ENCODE measurements at places on chromosomes 7 and 10. TPM values are rescaled to one million over a fixed set of nuclear protein-coding genes. Genes with fewer than 3 reads are reported as not detected.
A peak's percentile ranks its signal among the peaks of the same experiment; 100 is the strongest.

GRCh38 chr7:4159154-4159501, 523.0 kb upstream of the FOXK1 start:
- no peak for DNase-seq

DNA sequence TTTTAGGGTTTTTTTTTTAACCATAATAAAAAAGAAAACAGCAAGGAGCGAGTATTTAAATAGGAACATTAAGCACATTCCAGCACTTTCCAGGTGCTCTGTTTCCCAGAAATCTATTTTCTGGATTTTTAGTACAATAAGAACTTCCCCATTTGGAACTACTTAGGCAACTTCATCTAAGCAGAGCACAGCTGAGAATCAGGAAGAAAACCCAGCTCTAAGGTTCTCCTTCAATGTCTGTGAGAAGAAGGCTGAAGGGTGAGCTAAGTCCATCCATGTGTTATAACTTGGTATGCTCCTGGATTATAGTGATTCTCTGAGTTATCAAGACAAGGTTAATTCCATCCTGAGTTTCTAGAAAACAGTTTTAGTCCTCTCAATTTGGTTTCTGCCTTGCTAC, 181.9 kb downstream of the CYP26A1 start:
- DNase-seq = no peak

GRCh38 chr10:131231965-131232541, 79.5 kb downstream of the TCERG1L start:
- no peak for DNase-seq

GRCh38 chr10:17029581-17030271, 99.9 kb downstream of the CUBN start:
- peak; percentile 85 for DNase-seq

GRCh38 chr10:69049566-69049961, 38.3 kb upstream of the SRGN start:
- no peak for DNase-seq

DNA sequence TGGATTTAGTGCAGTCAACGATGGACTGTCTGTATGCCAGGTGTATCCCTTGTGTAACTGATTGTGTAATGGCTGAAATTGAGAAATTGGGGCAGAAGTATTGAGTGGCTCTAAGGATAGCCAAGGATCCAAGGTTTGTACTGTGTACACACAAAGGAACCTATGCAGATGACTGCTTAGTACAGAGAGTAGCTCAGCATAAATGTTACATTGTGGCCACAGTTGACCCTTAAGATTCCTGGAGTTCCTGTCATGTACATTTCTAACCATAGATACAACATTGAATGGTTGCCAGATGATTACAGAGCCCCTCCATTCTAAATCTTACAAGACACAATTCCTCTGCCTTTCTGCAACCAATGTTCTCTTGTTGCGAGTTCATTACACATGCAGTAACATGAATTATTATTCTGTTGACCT, 25.3 kb downstream of the CCDC126 start:
- no peak for DNase-seq

GRCh38 chr10:102801978-102802377, 35.2 kb downstream of the CYP17A1 start:
- no peak for DNase-seq

DNA sequence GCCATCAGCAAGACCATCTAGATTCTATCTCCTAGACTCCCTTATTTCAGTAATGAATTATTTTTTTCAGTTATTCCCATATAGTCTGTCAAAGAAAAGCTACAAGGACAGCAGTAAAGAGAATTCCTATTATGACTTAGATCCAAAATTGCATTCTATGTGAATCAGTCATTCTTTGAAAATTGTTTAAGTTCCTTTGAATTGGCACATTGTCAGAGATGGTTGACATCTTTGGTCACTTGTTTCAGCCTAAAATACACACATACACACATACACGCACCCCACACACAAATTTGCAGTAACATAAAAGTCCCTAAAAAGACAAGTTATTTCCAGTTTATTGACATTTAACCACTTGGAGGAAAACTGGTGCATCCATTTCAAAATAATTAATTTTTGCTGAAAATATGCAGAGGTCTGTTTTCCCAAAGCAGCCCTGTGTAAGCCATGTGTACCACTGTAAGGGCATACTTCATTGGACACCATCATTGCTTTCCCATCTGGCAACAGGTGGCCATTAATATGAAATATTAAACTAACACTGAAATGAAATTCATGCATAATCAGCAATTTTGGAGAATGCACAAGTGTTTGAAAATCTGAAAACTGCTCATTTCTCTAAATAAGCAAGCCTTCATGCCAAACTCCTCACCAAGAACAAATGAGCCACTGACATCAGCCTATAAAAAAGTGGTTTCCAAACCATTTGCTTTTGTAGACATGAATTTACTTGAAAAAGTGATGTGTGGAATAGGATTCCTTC, 121.7 kb upstream of the COL1A2 start:
- DNase-seq = no peak

DNA sequence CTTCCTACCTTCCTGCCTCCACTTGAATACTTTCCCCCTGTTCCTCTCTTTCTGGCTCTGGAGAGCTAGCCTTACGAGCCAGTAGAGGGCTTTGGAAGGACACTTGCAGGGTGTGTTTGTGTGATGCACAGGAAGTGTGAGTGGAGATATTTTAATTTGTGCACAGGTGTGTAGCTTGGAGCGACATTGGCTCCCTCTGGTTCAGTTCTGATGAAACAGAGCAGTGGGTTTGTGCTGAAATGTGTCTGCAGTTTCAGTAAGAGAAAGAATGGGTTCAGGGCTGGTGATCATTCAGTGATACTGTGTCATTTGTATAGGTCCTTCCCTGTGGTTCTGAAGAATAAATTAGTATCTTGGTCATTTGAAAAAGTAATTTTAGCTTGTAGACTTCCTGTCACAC, 86.9 kb downstream of the SND1 start:
- DNase-seq = no peak

DNA sequence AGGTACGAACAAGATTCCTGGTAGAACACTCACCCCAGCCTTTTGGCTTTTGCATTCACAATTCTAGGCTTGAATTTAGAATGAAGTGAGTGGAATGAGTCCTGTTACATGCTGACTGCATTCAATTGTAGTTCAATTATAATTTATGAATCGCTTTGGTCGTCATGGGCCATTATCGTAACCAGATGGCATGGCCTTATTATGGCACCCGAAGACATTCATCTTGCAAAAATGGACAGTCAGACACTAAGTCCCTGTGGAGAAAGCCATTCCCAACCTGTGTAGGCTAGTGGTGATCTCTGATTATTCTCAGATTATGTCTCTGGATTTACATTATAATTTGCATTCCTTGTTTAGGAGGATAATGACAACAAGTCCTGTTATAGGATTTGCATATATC, 292.4 kb upstream of the NPSR1 start:
- no peak for DNase-seq

- peak; percentile 13 for DNase-seq
Observed at GRCh38 chr7:106110885-106111654, 1.0 kb downstream of the SYPL1 start.

GRCh38 chr7:92695308-92696261, 105.4 kb upstream of the FAM133B start:
- DNase-seq = peak; percentile 96

- no peak for DNase-seq
Observed at GRCh38 chr10:51773681-51774080, 74.3 kb upstream of the CSTF2T start.

- no peak for DNase-seq
Observed at GRCh38 chr7:151868396-151869108, 8.4 kb downstream of the PRKAG2 start.

DNA sequence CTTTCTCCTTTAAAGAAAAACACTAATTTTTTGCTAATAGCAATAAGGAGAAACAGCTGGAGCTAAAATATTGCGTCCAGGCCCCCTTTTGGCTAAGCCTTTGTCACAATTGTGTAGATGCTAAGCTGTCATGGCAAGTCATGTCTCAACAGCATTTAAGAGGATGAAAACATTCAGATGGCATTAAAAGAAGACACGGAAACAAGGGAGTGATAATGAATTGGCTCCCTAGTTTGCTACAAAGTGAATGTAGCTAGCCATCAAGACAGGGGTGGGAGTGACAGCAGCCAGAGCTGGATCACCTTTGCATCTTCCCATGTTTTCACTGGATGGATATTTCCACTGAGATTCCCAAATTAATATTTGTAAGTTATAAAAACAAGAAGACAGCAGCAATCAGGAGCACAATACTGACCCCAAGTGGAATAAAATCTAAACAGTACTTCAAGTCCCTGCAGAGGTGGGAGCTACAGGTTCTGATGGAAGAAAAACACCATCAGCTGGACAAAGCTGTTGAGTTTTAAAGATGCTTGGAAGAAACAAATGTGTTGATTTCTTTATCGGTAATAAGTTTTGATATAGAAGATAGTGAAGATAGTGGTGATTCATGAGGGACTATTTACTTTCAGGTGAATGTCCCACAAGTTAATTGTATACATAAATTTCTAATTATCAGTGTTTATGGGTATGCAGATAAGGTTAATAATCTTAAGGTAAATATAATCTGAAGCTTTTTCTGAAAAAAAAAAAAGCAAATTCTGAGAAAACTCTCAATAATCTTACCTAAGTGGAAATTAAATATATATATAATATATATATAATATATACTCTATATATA, 129.4 kb downstream of the SLC16A9 start:
- DNase-seq = peak; percentile 77

GRCh38 chr7:111043561-111043960, 47.4 kb upstream of the LRRN3 start:
- no peak for DNase-seq

- no peak for DNase-seq
Observed at GRCh38 chr7:36005293-36005692, 147.8 kb upstream of the EEPD1 start.

GRCh38 chr7:116499168-116500077, at the start of gene CAV2:
Gene CAV2, plus strand, starts transcription at chr7:116499738. Its CDS starts 44 bp downstream, at chr7:116499782.
- peak; percentile 88 for DNase-seq

GRCh38 chr7:4768597-4769569, 6.5 kb upstream of the AP5Z1 start:
- no peak for DNase-seq

- DNase-seq = peak; percentile 81
Observed at GRCh38 chr7:158473221-158473620, 114.4 kb downstream of the PTPRN2 start.

- no peak for DNase-seq
Observed at GRCh38 chr7:137096607-137097006, 228.2 kb downstream of the CHRM2 start.

DNA sequence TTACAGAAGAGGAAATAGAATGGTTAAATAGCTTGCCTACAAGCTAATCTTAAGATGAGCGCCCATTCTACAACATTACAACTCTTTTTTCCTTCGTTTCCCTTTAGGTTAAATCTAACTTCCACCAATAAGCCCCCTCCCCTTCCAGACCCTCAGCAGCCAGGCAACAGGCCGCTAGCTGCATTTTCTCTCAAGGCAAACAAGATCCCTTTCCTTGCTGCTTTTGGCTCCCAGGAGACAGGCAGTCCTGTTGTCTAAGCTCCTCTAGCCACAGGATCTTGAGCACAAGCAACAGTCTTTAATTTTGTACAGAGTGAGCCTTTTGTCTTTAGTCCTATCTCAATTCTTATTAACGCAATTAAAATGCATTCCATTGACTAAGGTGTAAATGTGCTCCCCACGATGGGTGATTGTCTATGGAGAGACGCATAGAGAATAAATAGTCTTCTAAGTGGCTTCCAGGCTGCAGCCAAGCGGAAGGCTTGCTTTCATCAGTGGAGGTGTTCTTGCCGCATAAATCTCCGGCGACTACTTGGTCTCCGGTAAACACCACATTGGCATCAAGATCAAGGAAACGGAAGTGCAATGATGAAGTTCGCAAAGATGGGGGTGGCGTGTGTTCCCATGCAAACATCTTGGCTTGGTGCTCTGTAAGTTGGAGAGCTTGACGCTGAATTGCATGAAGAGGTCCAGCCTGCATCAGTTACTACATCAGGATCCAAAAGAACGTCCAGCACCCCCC, 181.9 kb upstream of the LYZL2 start:
- DNase-seq = peak; percentile 77

DNA sequence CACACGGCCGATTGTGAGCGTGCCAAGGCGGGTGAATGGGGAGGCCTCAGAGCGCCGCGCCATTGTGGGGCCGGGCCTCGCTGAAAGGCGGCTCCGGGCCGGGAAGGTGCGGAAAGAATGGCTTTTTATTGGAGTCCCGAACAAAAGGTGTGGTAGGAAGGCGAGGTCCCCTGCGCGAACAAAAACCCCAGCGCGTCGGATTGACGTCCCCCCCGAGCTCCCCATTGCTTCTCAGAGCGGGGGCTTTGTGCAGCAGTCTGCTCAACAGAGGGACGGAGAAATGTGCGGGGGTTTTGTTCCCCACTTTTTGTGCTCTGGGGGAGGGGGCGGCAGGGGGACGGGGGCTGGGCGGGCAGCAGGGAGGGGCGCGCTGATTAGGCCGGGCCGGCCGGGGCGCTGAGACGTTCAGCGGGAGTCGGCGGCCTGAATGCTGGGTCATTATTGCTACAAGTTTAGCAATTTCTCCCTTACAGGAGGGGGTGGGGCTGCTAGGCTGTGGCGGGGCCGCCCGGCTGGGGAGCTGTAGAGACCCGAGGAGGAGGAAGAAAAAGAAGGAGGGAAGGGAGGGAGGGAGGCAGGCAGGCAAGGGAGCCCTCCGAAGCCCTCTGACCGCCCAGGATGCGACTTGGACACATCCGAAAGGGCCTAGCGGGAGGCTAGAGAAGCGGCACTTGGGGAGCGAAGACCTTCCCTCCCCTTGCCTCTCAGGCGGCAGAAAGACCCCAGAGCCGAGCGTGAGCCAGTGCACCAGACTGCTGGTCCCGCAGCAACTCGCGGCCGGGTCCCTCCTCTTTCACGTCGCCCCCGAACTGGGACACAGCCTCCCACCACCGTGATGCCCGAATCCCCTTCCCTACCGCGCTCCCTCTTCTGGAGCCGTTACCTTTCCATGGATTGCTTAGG, 4.6 kb downstream of the NKX2-3 start:
- no peak for DNase-seq

- no peak for DNase-seq
Observed at GRCh38 chr7:15709978-15710377, 23.5 kb upstream of the MEOX2 start.

GRCh38 chr7:4681218-4681851, 760 bp upstream of the FOXK1 start:
- DNase-seq = peak; percentile 28

Gene CALCR
- not detected for total RNA-seq

Gene CLEC2L
- not detected for total RNA-seq

Gene LMOD2
- not detected for total RNA-seq

Gene MRC1
- total RNA-seq = 4.9 TPM

Gene BICC1
- 8.0 TPM for total RNA-seq
